ENCODE measurements at places on chromosomes 6 and 20. TPM values are rescaled to one million over a fixed set of nuclear protein-coding genes. Genes with fewer than 3 reads are reported as not detected.

Gene TAF4
- 10.5 TPM for total RNA-seq

Gene NOTCH4
- 27.5 TPM for total RNA-seq

Gene SLC17A3
- total RNA-seq: not detected

Gene FOXA2
- total RNA-seq: not detected

Gene COL19A1
- not detected for total RNA-seq
